D721Med (cell line): ENCODE measurements at places on chromosomes 7 and 10.

- peak; percentile 51 for DNase-seq
These were observed 28.2 kb downstream of the IL15RA start for GRCh38 chr10:5949009-5949759.

- DNase-seq = no peak
These were observed 154.0 kb downstream of the RAB11FIP2 start for GRCh38 chr10:117892681-117893220.

- DNase-seq = no peak
These were observed 22.3 kb downstream of the HYAL4 start for GRCh38 chr7:123867225-123867624.

GRCh38 chr7:11609096-11609670 lies 222.8 kb downstream of the THSD7A start:
- no peak for DNase-seq

GRCh38 chr7:69860486-69860885 lies 262.2 kb downstream of the AUTS2 start:
- no peak for DNase-seq
